ENCODE measurements at places on chromosomes 2 and 18.

DNA sequence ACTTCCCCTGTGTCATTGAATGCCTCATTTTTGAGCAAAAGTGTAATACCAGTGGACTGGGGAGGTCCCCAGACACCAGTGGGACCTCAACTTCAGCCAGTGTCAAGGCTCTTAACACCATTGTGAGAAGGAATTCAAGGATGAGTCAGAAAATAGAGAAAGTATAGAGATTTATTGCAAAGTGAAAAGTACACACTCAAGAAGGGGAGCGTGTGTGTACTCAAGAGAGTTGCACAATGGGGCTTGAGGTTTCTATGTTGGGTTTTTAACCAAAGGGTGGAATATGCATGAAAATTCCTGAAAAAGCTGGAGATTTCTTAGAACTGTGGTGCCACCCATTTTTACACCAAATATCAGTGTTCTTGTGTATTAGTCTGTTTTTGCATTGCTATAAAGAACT lies 81.9 kb downstream of the ADCYAP1 start:
- DNase-seq = no peak

DNA sequence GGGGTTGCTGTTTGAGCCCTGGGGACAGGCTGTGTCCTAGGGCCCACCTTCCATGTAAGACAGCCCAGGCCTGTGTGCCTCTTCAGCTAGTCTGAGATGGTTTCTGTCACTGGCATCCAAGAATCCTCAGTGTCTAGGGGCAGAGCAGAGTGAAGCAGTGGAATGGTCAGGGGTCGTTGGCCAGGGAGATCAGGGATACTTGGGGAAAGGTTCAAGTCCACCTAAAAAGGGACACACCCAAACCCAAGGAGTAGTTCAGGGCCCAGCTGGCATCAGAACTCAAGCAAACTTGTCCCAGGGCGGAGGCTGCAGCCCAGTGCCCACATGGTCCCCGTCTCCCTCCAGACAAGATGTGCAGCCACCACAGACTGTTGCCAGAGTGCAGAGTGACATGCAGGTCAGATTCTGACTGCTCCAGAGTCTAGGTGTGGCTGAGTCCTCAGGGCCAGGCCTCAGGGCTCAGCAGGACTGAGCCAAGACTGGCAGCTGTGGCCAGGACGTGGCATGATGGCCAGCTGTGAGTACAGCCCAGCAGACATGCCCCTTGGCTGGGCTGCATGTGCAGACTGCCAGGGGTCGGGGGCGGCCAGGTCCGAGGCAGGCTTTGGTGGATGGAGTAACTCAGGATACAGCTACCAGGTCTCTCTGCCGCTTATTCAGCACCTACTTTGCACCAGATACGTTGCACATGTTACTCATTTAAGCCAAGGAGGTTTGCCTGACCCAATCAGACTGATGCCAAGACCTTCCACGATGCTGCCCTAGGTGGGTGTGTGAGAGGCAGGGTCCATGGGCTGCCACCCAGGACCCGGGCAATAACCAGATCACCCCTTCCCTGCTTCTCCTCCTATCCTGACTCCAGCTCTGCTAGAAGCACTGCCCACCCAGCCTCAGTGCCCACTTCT lies 146.6 kb downstream of the SMAD7 start:
- DNase-seq = no peak

DNA sequence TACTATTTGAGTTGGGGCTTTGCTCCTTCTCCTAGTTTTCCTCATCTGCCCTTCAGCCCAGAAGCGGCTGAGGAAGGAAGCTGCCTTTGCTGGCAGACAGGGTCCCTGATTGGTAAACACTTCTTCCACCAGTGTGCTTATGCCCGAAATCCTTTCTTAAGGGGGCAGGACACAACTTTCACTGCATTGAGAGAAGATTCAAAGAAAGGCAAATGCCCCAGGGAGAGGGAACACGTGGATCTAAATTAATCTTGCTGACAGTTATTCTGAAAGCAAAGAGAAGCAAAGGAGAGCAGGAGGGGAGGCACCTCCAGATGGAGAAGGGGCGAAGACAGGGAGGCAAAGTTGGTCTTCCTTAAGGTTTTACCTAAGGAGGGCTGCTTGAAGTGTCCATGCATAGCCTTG lies 92.1 kb upstream of the EFEMP1 start:
- no peak for DNase-seq

DNA sequence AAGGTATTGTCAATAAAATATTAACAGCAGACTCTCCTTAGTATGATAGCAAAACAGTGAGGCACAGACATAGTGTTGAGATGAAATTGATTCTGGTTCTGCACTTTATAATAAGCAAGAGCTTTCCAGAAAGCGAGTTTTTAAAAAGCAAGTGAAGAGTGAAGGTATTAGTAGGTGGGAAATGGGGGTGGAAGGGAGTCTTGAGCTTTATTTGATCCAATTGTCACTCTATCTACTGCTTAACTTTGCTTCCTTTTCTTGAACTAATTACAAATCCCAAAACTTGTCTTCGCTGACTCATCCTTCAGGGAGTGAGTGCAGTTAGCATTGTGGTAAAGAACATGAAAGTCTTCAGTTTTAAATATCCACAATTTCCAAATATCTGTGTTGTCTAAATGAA lies 120.6 kb upstream of the BOD1L2 start:
- DNase-seq = no peak

DNA sequence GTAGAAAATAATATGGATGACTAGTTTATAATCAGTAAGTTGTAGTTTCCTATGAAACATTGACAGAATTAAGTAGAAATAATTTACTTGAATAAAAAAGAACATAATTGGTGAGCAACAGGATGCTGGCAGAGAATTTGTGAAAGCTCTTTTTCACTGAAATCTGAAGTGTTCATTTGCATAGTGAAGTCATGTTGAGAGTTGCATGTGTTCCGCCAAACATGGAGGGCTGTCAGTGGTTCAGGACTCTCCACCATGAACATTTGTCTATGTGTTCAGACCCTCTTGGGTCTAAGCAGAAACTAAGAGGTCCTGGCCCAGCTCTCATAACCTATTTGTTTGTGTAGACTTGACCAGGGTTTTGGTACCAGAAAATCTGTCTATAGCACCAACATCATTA lies 182.5 kb upstream of the LINC00305 start:
- DNase-seq = no peak

DNA sequence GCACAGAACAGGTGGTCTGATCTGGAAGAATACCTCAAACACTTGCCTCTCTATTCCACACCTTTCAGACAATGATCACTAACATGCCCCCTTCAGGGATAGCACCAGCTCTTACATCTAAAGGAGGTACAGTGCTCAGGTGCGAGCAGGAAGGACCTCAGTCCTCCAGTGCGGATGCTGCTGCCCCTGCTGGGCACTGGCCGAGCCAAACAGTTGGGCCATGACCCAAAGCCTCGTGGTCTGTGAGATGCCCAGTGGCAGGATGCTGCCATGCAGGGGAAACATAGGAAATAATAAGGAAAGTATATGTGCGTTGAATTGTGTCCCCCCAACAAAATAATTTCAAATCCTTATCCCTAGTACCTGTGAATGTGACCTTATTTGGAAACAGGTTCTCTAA lies 243.7 kb downstream of the NDUFA10 start:
- DNase-seq = no peak

DNA sequence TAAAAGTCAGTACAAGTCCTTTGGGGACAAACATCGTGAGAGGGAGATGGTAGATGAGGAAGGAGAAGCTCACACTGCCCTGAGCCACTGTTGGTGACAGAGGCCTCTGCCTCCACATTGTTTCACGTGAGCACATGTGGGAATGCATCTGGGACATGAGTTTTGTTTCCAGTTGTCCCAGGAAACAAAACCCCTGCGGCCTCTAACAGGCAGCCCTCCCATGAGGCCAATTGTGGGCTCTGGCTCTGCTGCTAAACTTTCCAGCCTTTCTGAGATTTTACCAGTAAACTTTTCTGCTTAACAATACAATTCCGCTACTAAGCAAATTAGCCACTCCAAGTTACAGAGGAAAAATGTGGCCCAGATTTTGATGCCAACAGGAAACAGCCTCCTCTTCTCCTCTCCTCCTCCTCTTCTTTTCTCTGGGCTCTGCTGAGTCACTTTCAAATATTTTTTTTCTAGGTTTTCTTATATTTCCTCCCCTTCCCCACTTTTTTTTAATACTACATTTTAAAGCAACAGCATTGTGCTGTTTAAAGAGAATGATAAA lies 23.4 kb upstream of the LRRC30 start:
- no peak for DNase-seq

GRCh38 chr2:75604484-75604883 lies 42.1 kb upstream of the MRPL19 start:
- no peak for DNase-seq

- DNase-seq = no peak
Measured at GRCh38 chr2:7694076-7694985, 777.1 kb downstream of the RNF144A start.

DNA sequence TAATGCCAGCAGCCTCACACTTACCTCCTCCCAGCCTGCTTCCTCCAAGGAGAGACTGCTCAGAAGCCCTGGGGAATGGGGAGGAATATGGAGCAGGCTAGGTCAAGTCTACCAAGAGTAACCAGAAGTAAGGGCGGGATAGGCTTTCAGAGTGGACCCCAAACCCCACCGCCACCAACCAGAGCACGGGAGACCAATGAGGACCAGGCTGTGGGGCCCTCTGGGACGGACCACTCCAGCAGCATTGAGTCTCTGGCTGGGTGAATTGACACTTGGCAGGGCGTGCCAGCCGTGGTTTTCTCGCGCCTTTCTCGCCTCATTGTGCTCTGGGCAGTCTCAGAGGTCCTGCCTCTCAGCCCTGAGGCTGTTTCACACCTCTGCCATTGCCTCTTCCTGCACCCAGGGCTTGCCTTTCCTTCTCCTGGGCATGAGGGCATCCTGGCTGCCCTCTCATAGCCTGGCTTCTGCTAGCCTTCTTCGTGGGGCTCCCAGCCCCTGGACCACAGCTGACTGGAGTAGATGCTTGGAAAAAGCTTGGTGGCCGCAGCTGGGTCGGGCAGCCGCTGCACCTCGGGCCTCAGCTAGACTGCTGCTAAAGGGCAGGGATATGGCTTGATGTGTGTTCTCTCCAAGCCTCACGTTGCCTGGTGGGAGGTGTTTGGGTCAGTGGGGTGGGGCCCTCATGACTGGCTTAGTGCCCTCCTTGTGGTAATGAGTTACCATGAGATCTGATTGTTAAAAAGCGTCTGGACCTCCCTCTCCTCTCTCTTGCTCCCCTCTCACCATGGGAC lies 40.5 kb upstream of the HS6ST1 start:
- no peak for DNase-seq

GRCh38 chr2:100857341-100857740 lies 37.4 kb downstream of the NPAS2 start:
- no peak for DNase-seq

DNA sequence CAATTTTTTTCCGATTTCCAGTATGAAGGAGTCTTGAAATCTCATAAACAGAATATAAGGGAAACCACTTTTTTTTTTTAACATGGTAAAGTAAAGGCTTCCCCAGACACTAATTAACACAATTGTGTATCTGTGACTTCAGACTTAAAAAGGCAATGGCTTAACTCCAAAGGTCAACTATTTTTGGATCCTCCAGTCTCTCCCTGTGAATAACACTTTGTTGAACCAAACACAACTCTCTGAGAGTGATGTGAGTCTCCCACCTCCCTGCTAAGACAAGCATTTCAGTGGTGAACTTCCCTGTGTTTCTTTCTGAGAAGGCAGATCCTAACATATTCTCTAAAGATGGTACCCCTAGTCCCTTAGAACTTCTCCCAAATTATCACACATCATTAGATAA lies 219.6 kb upstream of the RBBP8 start:
- no peak for DNase-seq

- no peak for DNase-seq
Measured at GRCh38 chr2:62498739-62499138, 7.3 kb downstream of the TMEM17 start.

DNA sequence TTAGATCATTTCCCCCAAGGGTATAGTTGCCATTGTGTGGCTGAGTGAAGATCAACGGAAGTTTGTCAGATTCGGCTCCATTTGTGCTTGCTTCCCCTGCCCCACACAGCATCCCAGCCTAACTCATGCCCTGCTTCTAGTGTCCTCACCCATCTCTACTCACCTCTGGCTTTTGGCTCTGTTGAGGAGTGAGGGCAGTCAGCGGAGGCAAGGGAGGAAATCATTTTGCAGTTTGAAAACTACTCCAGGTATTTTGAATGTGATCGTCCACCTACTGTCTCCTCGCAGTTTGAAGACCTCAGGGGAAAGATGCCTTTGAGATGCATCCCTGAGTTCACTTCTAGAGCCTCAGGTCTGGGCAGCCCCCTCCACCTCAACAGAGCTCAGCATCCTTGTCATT lies 116.3 kb downstream of the FEZ2 start:
- DNase-seq = no peak

GRCh38 chr2:227534714-227535113 lies 62.8 kb downstream of the AGFG1 start:
- no peak for DNase-seq

- no peak for DNase-seq
Measured at GRCh38 chr18:23177433-23178072, 42.3 kb downstream of the CABLES1 start.

DNA sequence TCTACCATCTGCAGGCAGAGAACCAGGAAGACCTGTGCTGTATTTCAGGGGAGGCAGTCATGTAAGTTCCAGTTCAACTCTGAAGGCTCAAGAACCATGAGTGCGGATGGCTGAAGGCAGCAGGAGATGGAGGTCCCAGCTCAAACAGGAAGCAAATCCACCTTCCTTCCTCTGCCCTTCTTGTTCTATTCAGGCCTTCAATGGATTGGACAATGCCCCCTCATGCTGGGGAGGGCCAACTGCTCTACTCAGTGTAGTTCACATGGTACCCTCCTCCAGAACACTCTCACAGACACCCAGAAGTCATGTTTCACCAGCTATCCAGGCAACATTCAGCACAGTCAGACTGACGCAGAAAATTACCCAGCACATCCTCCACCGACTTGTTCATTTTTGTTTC lies 39.1 kb upstream of the RAB31 start:
- DNase-seq = no peak

- no peak for DNase-seq
Measured at GRCh38 chr18:23563377-23564043, 22.8 kb downstream of the NPC1 start.

GRCh38 chr18:42549596-42549995 lies 565.9 kb downstream of the RIT2 start:
- DNase-seq = no peak

DNA sequence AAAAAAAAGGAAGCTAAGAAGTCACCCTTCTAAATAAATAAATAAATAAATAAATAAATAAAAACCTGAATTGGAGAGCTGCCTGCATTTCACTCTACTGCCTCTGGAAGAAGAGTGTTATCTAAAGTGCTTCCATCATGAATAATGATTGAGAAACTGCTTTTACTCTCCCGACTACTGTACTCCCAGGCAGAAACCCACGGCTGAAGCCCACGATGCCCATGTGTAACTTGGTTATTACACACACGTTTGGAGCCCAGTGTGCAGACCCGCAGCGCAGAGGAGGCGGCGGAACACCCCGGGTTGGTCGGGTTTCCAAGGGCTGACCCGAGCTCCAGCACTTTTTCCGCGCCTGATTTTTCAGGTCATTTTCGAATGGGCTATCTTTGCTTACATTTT lies 697 bp upstream of the SPATS2L start:
- peak; percentile 58 for DNase-seq

DNA sequence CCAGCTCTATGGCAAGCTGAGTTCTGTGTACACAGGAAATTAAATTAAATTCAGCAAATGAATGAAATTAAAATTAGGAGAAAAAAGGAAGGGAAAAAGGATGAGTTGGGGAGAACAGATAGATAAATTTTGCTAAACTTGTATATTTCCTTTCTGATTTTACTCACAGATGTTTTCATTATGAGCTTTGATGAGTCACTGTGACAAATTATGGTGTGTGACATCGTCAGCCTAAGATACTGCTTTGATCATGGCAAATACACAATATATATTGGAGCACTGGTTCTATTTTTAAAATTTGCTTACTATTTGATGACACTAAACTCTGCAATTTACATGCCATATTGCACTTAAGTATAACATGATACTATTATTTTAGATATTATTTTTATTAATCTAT lies 464.6 kb upstream of the SPHKAP start:
- DNase-seq = no peak
